Vein endothelial cell (primary cell): ENCODE measurements at places on chromosomes 5 and 9. TPM values are rescaled to one million over a fixed set of nuclear protein-coding genes. Genes with fewer than 3 reads are reported as not detected.

The RNF183 gene
- total RNA-seq: not detected in 2 replicates

The C5 gene
- 0.65 and 0.86 TPM in 2 replicates for total RNA-seq

The ZFP2 gene
- total RNA-seq: 0.33 and 0.86 TPM in 2 replicates

The ZNF883 gene
- 0.48 and 0.65 TPM in 2 replicates for total RNA-seq

The TNFAIP8 gene
- 10.4 and 12.1 TPM in 2 replicates for total RNA-seq

The APBA1 gene
- total RNA-seq: 10.5 and 22.5 TPM in 2 replicates

The NEURL1B gene
- total RNA-seq: 0.65 and 1.6 TPM in 2 replicates

The CLTA gene
- total RNA-seq: 275 and 279 TPM in 2 replicates

The MEIKIN gene
- total RNA-seq: not detected in 2 replicates

The RFESD gene
- total RNA-seq: 0.65 and 1.4 TPM in 2 replicates

The CCDC152 gene
- total RNA-seq: 0.33 and 0.86 TPM in 2 replicates

The LHX3 gene
- total RNA-seq: not detected in 2 replicates

The OBP2B gene
- not detected in 2 replicates for total RNA-seq

The MAMDC2 gene
- 8.5 and 23.2 TPM in 2 replicates for total RNA-seq

The ENHO gene
- total RNA-seq: 0.29 TPM in 1 of 2 replicates, not detected in the other

The CHSY3 gene
- 1.3 and 2.5 TPM in 2 replicates for total RNA-seq

The ARL10 gene
- 10.8 and 12.1 TPM in 2 replicates for total RNA-seq

The PCDHGA8 gene
- 2.0 and 2.9 TPM in 2 replicates for total RNA-seq

The TOR4A gene
- 58.3 and 77.4 TPM in 2 replicates for total RNA-seq

The OLFML2A gene
- total RNA-seq: 1.1 and 3.3 TPM in 2 replicates

The HTR1A gene
- total RNA-seq: not detected in 2 replicates

The IFNA13 gene
- total RNA-seq: not detected in 2 replicates

The OXCT1 gene
- 26.1 and 35.3 TPM in 2 replicates for total RNA-seq

The DAP gene
- 45.1 and 49.5 TPM in 2 replicates for total RNA-seq

The CXCL14 gene
- total RNA-seq: not detected in 2 replicates

The EIF4EBP3 gene
- total RNA-seq: 0.38 and 1.3 TPM in 2 replicates

The ANKRD31 gene
- total RNA-seq: under 0.01 and 0.10 TPM in 2 replicates

The NUTM2G gene
- not detected in 2 replicates for total RNA-seq

The INSL6 gene
- total RNA-seq: not detected in 2 replicates

The FBP2 gene
- total RNA-seq: not detected in 2 replicates

The EQTN gene
- not detected in 2 replicates for total RNA-seq

The BARHL1 gene
- not detected in 2 replicates for total RNA-seq

The OGN gene
- total RNA-seq: not detected in 2 replicates

The PPP3R2 gene
- total RNA-seq: not detected in 2 replicates

The PCDHGA2 gene
- 1.6 and 2.9 TPM in 2 replicates for total RNA-seq

The LURAP1L gene
- 2.3 and 7.2 TPM in 2 replicates for total RNA-seq

The SARDH gene
- total RNA-seq: 0.33 and 0.67 TPM in 2 replicates

The ELAVL2 gene
- 0.33 and 1.8 TPM in 2 replicates for total RNA-seq

The CD14 gene
- 0.57 TPM in 1 of 2 replicates, not detected in the other for total RNA-seq

The C9orf153 gene
- total RNA-seq: 0.33 TPM in 1 of 2 replicates, not detected in the other

The ACSL6 gene
- not detected in 2 replicates for total RNA-seq

The CDK7 gene
- total RNA-seq: 47.6 and 55.9 TPM in 2 replicates

The SLC4A9 gene
- total RNA-seq: not detected in 2 replicates

The PCA3 gene
- 0.29 and 0.33 TPM in 2 replicates for total RNA-seq

The ANXA2R gene
- total RNA-seq: 5.4 and 6.2 TPM in 2 replicates

The TOR1B gene
- total RNA-seq: 28.4 and 30.2 TPM in 2 replicates

The GARNL3 gene
- total RNA-seq: 8.2 and 9.5 TPM in 2 replicates

The ADAMTSL2 gene
- total RNA-seq: 0.10 TPM in 1 of 2 replicates, not detected in the other

The SHC3 gene
- 0.29 and 1.3 TPM in 2 replicates for total RNA-seq

The FAM170A gene
- total RNA-seq: not detected in 2 replicates

The PCDHGB5 gene
- total RNA-seq: 22.4 and 26.1 TPM in 2 replicates

The PPIP5K2 gene
- 41.8 and 65.8 TPM in 2 replicates for total RNA-seq

The SLC36A2 gene
- total RNA-seq: not detected in 2 replicates

The SHISAL2B gene
- not detected in 2 replicates for total RNA-seq

The C9orf43 gene
- total RNA-seq: 1.2 and 1.3 TPM in 2 replicates
